ENCODE measurements at places on chromosomes 7 and 10. TPM values are rescaled to one million over a fixed set of nuclear protein-coding genes. Genes with fewer than 3 reads are reported as not detected.

The CC2D2B gene
- total RNA-seq = 0.10 TPM

The TMEM26 gene
- total RNA-seq = 0.35 TPM

The SUN3 gene
- total RNA-seq = not detected

The NUP42 gene
- 16.5 TPM for total RNA-seq

The PAPSS2 gene
- 120 TPM for total RNA-seq

- no peak for DNase-seq
These were observed 47.1 kb upstream of the UBN2 start for GRCh38 chr7:139183878-139184338.

Measured in left lobe of liver (tissue), 2 donors.